ENCODE measurements at places on chromosomes 12 and 14.

- DNase-seq, result no peak
Measured at GRCh38 chr12:129530517-129530916, 373.3 kb downstream of the TMEM132D start.

- DNase-seq, result no peak
Measured at GRCh38 chr12:88253371-88253978, 111.4 kb downstream of the TMTC3 start.

DNA sequence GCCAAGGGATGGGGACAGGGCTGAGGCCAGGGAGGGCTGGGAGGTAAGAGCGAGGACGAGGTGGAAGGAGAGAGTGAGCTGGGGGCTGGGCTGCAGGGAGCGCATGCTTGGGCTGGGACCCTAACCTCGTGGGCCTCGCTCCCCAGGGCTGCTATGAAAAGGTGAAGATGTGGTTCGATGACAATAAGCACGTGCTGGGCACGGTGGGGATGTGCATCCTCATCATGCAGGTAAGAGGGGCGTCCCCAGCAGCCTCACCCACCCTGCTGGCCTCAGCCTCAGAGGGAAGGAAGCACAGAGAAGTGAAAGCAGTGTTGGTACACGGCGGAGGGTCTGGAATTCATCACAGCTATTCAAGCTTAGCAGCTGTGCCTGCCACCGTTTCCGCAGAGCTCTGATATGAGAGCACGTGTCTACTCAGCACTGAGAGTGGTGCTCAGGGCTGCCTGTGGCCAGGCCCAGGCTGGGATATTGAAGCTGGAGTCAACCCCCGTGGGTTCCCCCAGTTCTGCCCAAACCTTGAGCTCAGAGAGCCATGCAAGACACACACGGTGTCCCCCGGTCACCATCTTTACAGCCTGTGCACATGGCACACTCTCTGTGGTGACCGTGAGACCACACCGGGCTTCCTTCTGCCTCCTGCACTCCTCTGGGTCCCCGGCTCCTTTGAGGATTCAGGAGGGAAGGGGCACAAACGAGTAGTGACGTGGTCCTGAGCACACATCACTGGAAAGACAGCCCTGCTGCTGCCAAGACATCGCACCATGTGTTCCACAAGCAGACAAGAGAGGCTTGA, 204.6 kb downstream of the TSPAN9 start:
- no peak for DNase-seq

- no peak for DNase-seq
Measured at GRCh38 chr12:89709995-89710872, 1.6 kb upstream of the ATP2B1 start.

GRCh38 chr12:124317400-124317799, 22.5 kb downstream of the RFLNA start:
- no peak for DNase-seq

DNA sequence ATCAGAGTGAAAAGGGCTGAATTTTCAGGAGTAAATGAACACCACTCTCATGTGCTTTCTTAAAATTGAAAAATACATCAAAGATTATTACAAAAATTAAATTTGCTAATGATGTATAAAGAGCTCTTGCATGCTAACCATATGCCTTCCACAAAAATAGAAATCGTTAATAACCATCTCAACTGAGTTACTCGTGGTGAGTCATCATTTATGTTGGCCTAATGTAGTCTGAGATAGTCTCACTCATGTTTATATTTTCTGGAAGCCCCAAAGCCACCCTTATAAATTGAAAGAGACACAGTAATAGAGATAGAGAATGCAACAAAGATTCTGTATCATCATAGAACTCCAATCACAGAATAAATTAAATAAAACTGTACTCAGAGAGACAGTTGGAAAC, 131.2 kb downstream of the KCNH5 start:
- no peak for DNase-seq

DNA sequence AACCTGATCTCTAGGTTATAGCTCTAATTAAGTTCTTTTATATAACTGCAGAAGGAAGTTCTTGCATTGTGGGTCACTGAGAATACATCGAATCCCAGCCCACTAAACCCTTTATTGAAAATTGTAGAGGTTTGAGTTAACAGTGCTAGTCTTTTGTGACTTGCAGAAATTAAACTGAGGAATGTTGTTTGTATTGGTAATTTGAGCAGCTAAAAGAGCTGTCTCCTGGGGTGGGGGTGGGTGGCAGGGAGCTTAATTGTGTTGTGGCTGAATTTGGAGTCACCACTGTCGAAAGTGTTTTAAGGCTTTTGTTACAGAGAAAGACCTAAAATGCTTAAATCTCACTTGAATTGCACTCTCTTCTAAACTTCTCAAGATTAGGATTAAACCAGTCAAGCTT, 3.2 kb upstream of the COX8C start:
- DNase-seq, result no peak

DNA sequence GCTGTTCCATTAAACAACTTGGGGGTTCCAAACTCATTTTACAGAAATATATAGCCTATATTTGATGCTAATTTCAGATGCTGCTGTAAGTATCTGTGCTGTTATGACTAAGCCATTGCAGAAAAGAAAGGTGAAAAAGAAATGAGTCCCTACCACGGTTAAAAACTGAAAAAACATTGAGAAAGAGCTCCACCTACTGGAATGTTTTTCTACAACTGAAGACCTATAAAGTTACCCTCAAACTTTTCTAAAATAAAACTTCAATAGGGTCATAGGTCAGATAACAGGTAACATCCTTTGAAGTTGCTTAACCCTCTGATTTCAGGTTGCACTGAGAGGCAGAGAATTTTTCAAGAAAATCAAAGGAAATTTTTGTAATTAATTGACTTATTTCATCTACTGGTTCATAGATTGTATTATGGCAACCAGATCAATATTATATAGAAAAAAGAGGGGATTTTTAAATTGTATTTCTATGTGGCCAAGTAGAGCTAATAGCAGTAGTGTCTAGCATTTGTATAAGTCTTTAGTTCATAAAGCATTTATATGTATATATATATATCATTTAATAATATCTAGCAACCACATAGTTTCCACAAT, 279.9 kb downstream of the RPS29 start:
- DNase-seq, result no peak

DNA sequence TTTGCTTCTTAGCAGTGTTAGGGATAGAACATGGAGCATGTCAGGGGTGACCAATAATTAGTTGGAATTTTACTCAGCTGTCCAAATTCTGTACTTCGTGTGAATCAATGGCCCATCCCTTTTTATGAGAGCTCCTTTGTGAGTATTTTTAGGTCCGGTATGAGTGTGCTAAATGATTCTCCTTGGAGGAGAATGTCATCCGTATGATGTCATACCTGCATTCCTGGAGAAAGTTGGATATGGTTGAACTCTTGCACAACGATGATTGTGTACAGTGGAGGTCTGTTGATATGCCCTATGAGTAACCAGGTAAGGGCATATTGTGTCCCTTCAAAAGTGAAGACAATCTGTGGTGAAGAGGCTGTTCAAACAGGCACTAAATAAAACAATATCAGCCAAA, 400.8 kb downstream of the GXYLT1 start:
- no peak for DNase-seq

DNA sequence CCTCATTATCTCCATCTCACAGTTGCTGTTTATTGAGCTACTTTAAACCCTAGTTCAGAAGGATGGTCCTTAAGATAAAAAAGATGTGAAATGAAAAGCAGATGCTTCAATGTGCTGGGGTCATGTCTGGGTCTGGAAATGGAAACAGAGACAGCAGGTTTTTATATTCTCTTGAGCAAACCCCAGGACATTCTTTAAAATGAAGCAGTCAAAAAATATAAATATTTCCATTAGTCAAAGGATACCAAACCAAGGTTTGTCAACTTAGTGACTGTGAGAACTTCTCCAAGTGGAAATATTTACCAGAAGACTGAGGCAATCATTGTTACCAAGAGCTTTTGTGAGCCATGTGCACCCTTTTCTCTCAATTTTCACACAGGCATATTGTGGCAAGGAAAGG, 102.5 kb upstream of the DIO2 start:
- DNase-seq, result no peak

DNA sequence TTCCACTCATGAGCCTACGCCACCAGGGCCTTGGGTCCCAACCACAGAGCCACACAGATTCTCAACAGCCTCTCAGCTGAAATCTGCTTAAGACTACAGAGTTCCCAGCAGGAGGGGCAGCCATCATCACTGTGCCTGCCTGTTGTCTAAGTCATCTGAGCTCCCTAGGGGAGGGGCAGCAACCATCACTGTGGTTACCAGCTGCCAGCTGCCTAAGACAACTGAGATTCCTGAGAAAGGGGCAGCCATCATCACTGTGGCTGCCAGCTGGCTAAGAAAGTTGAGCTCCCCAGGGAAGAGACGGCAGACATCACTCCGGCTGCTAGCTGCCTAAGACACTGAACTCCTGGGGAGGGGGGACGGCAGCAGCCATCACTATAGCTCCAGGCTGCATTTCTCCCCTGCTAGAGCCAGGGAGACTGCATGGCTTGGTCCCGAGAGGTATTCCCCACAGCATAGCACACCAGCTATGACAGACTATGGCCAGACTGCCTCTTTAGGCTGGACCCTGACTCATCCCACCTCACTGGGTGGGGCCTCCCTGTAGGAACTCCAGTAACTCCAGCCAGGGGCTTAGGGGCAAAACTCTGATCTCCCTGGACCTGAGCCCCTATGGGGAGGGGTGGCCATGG, 37.2 kb upstream of the C14orf132 start:
- peak; percentile 84 for DNase-seq

- no peak for DNase-seq
Measured at GRCh38 chr14:74838166-74838565, 37.8 kb downstream of the PROX2 start.

DNA sequence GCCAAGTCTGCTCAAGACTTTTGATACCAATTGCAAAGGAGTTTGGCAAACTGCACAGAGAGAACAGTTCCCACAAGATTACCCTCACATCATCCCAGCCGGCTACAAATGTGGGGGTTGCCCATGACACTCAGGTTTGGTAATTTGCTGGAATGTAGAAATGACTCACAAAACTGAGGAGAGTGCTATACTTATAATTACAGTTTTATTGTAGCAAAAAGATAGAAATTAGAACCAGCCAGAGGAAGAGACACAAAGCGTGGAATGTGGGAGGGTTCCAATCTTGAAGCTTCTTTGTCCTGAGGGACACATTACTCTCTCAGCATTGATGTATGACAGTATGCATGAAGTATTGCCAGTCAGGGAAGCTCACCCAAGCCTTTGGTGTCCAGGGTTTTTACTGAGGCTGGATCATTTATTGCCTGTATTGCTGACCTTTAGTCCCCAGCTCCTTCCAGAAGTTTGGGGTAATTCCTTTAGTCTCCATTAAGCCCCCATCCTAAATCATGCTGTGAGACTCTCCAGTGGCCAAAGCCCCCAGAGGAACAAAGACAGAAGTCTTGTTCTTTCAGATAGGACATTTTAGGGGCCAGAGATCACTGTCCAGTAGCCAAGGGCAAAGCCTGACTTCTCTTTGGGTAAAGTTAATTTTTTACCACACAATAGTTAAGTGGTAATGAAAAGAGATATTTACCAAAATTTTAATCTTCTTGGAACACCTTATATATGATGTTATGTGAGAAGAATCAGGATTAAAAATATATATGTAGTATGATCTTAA, 9.9 kb downstream of the TBK1 start:
- DNase-seq, result no peak

DNA sequence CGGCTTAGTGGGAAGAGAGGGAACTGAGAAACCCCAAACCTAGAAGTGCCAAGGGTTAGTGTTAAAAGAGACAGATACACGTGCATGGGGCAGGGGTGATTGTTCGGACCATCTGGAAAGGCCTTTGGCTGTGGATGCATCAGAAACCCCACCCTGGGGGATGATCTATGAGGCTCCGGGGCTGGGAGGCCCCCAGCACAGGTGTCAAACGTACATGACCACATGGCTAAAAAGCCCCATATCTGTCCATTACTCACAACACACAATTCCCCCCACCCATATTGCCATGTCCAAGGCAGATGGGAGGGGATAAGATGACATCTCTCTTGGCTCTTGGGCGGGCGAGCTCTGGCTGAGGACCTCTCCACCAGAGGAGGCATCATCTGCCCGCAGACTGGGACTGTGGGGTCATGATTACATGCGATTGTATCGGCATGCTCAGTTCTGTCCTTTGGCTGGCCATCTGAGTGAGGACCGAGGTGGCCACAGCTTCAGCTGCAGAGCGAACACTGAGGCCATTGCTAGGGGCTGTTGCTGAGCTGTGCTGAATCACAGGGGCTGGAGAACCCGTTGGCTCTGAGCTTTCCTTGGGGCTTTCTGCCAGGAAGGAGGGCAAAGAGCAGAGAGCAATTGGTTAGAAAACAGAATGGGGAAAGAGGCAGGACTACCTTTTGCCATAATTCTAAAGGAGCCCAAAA, 9.6 kb upstream of the NPFF start:
- no peak for DNase-seq

- no peak for DNase-seq
Measured at GRCh38 chr14:104037903-104038302, 47.6 kb upstream of the ASPG start.

- no peak for DNase-seq
Measured at GRCh38 chr12:96483116-96483515, 6.3 kb upstream of the CFAP54 start.

- no peak for DNase-seq
Measured at GRCh38 chr14:99892406-99892805, 99.2 kb downstream of the EML1 start.

GRCh38 chr12:127240249-127240929, 1026.6 kb upstream of the TMEM132C start:
- no peak for DNase-seq

DNA sequence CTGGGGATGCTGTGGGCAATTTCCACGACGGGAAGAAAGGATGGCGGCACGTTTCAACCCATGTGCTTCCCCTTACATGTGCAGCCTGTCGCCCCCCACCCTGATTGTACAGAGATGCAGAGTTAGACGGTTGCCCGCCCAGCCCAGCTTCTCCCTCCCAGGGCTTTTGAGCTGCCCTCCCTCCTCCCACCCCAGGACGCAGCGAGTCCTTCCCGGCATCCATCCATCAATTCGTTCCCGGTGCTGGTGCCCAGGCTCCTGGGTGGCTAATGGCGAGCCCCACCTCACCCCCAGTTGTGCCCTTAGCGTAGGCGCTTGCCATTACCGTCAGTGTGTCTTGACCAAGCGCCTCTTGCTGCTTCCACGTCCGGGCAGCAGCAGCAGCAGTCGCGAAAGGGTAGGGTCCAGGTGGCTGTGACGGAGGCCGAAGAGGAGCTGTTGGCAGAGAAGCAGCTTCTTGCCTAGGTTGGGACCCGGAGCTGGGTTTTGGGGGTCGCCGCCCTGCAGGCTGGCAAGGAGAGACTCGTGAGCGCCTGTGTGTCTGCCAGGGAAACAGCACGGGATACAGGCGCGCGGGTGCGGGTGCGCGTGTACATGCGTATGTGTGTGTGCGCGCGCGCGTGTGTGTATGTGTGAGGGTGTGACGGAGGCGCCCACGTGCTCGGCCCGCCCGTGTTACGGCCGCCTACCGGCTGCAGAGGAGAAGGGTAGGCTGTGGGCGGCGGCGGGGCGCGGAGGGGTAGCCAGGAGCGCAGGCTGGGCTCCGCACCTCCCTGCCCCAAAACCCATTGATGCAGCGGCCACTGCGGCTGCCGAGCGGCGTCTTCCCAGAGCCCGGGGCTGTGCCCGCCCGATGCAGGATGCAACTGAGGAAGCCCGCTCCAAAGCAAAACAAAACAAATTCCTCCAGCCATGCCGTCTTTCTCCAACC, at the start of gene SLC6A15:
Gene SLC6A15 (minus strand): TSS at position 602 of the 931 bp plus-strand sequence. CDS start 20,679 bp downstream, outside the sequence.
- DNase-seq, result peak; percentile 16
